ENCODE measurements at places on chromosomes 4 and X.

DNA sequence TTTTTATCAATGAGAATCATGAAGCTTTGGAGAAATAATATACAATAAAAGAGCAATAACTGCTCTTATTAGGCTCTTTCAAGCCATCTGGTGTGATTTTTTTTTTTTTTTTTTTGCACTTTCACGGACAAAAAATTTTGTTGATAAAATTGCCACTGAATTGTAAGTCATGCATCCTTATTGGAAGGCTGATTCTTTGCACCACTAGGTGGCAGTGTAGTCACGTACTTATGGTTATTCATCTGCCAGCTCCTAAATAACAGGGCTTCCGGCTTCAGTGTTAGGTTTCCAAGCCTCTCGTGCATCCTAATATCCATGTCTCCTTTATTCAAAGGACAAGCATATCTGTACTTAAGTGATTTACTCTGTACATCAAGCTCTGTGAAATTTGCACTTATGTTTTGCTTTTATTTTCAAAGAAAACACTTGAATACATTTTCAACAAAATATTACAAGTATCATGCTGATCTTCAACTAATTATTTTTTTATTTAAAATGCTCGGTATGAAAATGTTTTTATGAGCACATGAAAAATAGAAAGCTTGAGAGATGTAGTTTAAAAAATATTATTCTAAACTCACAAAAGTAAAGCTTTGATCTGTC lies 1578.3 kb upstream of the TENM3 start:
- DNase-seq = no peak

DNA sequence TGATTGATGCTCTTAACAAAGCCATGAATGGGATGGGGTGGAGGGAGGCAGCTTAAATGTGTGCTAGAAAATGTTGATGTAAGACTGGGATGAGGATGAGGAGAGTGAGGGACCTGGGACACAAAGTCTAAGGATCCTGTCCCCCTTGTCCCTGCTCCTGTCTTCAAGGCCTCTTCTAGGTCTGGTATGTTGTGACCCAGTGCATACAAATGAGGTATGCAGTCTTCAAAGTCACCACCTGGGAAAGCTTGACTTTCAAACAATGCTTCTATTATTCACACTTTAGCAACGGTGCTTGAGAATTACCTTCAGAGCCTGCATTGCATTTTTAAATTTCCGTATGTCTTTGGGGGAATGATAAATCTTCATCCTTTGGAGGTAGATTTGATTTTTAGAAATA lies 88.4 kb upstream of the SLC34A2 start:
- DNase-seq = no peak

DNA sequence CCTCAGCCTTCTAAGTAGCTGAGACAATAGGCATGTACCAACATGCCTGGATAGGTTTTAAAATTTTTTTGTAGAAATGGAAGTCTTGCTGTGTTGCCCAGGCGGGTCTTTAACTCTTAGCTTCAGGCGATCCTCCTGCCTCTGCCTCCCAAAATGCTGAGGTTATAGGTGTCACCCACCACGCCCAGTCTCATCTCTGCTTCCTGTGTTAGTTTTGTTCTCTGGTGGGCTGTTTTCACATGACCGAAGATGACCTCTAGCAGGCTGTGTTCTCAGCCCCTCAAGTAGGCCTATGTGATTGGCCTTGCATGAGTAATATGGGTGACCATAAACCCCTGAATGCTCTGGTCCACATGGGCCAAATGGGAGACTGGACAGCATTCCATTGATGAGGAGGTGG lies 56.8 kb upstream of the MSANTD1 start:
- no peak for DNase-seq

DNA sequence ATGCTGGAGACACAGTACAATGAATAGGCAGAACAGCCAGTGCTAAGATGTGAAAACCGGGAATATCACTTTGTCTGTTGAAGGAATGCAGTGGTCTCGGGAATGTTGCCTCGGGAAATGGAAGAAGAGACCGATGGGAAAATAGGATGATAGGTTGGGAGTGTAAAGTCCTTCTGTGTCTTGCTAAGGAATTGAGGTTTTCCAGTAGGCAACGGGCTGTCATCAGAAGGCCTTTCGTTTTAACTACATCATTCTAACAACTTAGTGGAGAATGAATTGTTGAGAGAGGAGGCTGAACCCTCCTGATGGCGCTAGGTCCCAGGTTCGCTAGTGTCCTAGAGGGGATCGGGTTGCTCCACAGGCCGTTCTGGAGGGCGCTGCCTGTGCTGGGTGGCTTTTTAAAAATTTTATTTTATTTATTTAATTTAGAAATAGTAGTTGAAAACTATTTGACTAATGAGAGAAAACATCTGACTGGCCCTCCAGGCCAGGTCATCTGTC lies 730 bp downstream of the VBP1 start:
- DNase-seq = no peak

GRCh38 chr4:7354927-7355326 lies 79.8 kb downstream of the PSAPL1 start:
- no peak for DNase-seq

GRCh38 chrX:97315939-97316338 lies 432.2 kb downstream of the RPA4 start:
- DNase-seq = no peak

GRCh38 chrX:125778261-125778660 lies 387.8 kb downstream of the DCAF12L2 start:
- DNase-seq = no peak

GRCh38 chrX:148495176-148495575 lies 5.2 kb upstream of the AFF2 start:
- no peak for DNase-seq

GRCh38 chrX:78029663-78030062 lies 60.2 kb upstream of the PGAM4 start:
- DNase-seq = no peak

DNA sequence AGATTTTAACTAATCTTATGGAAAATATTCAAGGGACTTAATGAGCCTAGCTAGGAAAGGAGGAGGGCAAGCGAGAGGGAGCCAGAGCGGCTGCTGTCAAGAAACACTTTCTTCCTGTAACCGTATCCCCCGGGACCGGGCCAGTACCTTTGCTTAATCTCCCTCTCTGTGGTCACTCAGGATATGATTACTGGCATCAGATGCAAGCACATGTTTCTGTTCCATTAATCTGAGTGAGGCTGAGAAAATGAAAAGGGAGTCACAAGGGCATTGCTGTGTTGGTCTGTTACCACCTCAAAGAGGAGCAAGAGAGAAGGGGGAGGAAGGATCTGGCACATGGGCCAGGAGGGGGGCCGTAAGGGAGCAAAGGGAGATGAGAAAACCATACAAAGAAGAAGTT lies 356.7 kb upstream of the GATB start:
- no peak for DNase-seq

- DNase-seq = no peak
These were observed 1003.6 kb downstream of the FAT4 start for GRCh38 chr4:126318376-126318775.

DNA sequence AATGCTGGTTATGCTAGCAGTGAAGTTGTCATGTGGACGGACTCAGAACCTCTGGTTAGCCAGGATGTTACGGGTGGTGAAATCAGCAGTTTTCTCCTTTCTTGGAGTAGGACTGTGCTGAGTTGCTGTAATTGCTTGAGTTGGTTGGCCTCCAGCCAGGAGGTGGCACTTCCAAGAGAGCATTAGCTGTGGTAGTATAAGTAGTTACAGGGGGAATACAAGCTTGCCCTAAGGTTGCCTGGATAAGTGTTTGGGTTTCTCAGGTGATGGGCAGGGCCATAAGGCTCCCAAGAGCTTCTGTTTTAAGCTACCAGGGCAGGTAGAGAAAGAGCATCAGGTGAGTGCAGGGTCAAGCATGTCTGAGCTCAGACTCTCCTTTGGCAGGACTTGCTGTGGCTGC lies 103.0 kb downstream of the ZNF518B start:
- no peak for DNase-seq

DNA sequence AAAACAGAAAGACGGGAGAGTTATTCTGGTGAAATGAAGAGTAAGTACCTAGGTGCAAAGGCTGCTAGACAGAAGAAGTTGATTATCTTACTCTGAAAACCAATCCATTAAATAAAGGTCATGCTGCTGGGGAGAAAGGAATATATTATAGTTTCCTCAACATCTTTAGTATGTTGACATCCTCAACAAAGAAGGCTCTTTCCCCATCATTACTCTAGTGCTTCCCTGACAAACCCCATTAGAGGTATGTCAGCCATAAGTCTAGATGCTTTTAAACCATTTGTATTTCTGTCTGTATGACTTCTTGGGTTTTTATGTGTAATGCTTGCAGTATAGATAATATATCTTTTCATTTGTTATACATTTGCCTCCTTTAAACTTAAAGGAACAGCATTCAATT lies 75.9 kb downstream of the ADGRL3 start:
- DNase-seq = no peak

- DNase-seq = no peak
These were observed 265.9 kb upstream of the GK2 start for GRCh38 chr4:79673898-79674297.

- DNase-seq = no peak
These were observed 431.8 kb downstream of the BCOR start for GRCh38 chrX:39665830-39666518.

DNA sequence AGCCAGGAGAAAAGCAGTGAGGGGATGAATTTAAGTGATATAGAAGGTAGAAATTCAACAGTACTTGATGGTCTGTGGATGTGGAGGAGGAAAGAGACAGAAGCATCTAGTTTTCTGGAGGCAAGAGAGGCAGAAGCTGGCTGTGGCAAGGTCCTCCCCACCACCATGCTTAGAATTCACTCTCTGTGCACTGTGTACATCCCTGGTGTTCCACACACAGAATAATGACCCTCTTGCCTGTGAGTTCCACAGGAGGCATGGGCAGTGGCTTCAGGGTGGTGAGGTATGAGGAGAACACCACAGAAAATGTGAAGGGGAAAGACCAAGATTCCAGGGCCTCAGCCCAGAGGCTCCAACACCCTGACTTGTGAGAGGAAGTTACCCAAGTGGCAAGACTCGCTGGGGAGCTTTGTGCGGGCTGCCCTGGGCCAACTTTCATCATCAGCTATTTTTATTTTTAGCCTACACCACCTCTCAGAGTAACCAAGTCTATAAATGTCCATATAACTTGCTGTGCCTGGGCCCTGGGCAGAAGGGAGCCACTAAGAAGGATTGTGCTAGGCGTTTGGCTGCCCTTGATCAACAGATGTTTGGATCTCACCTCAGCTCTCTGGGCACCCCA lies 7.8 kb upstream of the INTS6L start:
- DNase-seq = no peak

Data from cortex of kidney (tissue), 1 donor.